ENCODE measurements at places on chromosomes 16 and 17.

DNA sequence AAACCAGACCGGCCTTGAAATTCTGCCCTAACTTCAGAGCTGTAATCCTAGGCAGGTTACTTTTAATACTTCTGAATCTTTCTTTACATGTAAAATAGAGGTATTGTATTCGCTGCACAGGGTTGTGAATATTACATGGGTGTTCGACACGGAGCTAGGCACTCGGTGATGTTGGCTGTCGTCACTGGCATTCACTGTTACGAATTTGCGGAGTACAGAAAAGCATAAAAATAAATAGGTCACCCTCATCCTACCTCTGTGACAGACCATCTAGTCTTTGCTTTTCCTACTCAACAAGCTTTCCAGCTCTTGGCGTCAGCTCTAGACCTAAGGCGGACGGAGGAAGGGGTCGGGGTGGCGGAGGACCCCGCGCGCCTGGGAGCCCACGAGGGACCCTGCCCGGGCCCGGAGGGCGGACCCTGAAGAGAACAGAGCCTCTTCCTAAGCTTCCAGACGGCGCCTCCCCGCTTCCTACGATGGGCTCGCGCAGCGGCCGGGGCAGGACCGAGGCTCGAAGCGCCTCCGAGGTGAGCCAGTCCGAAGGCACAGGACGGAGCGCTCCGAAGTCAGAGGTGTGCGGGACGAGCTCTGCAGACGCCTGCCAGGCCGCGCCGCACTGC lies 879 bp upstream of the SPG7 start:
- no peak for DNase-seq

- no peak for DNase-seq
These were observed 4.5 kb downstream of the ARHGAP27 start for GRCh38 chr17:45428050-45428617.

GRCh38 chr17:75778861-75779249 lies 5.8 kb upstream of the UNK start:
- no peak for DNase-seq

GRCh38 chr17:60809421-60809820 lies 131.8 kb downstream of the BCAS3 start:
- no peak for DNase-seq

GRCh38 chr16:51166541-51166940 lies 15.5 kb upstream of the SALL1 start:
- DNase-seq, result no peak

All from epithelial cell of prostate (primary cell).